Activated CD8-positive, alpha-beta memory T cell treated with anti-CD3 and anti-CD28 coated beads for 4 hours (primary cell): ENCODE measurements at places on chromosomes 12 and 14.

DNA sequence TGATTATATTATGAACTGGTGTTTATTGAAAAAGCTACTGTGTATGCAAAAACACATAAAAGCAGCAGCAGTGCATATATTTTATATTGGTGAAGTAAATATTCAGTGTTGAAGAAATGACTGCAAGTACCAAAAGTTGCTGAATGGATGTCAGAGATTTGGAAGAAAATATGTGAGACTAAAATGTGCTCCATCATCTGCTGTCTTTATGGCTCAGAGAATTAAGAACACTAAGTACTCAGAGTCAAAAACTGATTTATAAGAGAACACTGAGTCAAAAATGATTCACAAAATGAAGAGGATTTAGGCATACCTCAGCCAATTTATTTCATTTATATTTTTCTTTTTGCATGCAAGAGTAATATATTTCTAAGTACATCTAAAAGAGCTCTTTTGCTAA is 86.3 kb upstream of the PDZRN4 start:
- DNase-seq: no peak

DNA sequence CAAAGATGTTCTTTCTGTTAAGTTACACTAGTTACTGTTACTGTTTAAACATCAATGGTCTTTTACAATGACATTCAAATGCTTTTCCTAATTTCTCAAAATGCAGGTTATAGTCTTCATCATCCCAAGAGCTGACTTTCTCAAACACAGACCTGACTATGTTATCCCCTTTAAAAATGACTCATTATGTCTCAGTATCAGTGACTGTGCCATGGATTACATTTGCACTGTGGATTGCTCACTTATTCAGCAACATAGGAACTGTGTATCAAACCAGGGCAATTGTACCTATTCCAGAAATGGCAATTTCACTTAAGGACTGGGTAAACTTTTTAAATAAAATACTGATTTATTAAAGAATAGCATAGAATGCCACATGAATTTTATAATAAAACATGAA is 630.2 kb upstream of the NOVA1 start:
- DNase-seq: no peak

DNA sequence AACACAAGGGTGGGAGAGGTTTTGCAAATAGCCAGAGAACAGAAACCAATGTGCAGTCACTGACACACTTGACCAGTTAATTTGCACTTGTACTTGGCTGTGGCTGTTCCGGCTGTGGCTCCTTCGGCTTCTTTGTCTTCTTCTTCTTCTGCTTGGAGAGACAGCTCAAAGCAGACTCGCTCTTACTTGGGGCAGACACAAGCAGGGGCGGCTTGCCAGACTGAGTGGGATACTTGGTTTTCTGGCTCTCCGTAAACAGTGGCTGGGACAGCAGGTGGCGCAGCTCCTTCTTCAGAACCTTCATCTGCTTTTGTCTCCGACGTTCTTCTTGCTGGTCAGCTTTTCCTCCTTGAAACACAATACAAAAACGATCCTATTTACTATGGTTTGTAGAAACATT is 25.0 kb downstream of the OTUB2 start:
- DNase-seq: no peak

DNA sequence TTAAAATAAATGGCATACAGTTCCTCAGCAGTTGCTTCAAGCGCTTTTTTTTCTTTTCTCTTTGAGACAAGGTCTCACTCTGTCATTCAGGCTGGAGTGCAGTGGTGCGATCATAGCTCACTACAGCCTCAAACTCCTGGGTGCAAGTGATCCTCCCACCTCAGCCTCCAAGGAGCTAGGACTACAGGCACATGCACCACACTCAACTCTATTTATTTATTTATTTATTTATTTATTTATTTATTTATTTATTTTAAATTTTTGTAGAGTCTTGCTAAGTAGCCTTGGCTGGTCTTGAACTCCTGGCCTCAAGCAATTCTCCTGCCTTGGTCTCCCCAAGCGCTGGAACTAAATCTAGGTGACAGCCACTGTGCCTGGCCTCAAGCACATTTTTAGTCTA is 132.0 kb downstream of the MED13L start:
- DNase-seq: no peak

DNA sequence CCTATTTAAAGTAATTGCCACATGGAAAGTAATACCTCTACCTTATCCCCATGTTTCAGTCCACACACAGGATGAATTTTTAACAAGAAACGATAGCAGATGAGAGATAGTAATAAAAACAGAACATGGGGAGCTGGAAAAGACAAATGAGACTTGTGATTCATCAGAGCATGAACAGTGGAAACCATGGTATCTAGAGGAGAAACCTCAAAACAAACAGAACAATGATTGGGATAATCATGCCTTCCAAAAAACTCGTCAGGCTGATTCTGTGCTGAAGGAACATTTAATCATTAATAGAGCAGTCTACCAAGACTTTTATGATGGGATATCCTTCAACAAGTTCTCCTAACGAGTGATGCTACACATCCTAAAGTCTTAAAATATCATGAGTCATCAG is 1390.7 kb downstream of the FSCB start:
- no peak for DNase-seq

DNA sequence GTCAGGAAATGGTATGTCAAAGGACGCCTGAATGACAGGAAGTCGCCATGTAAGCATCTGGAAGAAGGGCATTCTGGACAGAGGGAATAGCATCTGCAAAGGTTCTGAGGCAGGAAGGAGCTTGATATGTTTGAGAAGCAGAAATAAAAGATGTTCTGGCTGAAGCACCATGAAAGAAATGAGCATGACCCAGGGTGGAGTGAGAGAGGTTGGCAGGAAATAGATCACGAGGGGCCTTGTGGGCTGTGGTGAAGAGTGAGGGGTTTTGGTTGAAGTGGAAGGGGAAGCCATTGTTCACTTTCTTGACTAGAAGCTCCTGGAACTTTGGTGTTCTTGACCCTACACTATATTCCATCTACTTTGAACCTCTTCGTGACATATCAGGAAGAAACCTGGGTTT is 99.4 kb upstream of the PARP11 start:
- no peak for DNase-seq

DNA sequence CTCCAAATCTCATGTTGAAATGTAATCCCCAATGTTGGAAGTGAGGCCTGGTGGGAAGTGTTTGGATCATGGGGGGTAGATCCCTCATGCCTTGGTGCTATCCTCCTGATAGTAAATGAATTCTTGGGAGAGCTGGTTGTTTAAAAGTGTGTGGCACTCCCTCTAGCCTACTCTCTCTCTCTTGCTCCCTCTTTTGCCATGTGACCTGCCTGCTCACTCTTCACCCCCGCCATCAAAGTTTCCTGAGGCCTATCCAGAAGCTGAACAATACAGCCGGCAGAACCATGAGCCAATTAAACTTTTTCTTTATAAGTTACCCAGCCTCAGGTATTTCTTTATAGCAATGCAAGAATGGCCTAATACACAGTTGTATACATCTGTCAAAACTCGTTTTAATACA is 62.5 kb downstream of the BCL2L14 start:
- no peak for DNase-seq

DNA sequence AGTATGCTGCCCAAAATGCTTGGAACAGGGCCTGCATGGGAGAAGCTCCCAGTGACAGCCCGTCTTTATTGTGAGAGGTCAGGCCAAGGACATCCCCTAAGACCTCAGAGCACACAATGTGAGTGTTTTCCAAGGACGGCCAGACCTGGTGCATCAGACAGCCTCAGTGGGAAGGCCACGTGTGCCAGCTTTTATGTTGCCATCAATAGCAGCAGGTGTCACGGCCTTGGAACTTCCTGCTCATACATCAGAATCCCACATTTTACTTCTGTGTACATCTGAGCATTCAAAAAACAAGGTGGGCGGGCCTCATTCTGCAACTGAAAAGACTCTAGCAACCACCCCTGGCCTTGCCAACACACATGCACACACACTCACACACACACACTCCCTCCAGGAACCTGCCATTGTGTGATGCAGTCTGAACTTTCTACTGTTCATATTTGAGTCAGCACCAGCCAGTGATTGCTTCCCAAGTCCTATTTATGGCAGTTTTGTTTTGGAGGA is 753.1 kb upstream of the TBX3 start:
- DNase-seq: no peak

GRCh38 chr12:5163661-5164060 is 120.0 kb downstream of the KCNA5 start:
- no peak for DNase-seq

DNA sequence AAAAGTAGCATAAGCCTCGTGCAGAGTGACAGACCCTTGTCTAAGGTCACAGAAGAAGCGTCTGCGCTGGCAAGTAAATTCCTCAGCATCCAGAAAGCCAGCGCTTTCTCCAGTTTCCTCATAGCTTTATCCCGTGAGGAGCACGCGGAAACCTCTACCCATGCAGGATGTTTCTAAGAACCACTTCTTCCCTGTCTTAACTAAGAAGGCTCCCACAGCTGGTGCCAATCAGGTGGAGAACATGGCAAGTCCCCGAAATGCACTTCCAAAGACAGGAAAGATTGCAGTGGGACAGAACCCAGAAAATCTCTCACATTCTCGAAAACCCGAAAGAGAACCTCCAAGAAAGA is 968 bp upstream of the ARID4A start:
- no peak for DNase-seq

DNA sequence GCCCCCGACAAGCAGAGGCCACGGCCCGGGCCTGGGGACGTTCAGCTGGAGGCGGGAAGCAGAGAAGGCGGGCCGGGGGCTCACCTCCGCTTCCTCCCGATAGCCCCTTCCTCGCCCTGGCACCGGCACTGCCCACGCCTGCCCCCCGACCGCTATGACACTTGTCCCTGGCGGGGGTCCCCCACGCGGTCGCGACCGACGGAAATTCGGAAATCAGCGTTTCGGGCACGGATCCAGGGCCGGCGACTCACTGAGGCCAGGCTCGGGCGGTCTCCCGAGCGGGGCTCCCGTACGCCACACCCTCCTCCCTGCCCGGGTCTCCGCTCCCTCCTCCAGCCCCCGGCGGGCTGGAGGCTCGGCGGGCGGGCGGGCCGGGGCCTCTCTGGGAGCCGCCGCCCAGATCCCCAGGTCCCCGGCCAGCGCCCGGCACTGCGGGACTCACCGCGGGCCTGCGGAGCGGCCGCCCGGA is 581 bp downstream of the PITPNM2 start:
- no peak for DNase-seq

DNA sequence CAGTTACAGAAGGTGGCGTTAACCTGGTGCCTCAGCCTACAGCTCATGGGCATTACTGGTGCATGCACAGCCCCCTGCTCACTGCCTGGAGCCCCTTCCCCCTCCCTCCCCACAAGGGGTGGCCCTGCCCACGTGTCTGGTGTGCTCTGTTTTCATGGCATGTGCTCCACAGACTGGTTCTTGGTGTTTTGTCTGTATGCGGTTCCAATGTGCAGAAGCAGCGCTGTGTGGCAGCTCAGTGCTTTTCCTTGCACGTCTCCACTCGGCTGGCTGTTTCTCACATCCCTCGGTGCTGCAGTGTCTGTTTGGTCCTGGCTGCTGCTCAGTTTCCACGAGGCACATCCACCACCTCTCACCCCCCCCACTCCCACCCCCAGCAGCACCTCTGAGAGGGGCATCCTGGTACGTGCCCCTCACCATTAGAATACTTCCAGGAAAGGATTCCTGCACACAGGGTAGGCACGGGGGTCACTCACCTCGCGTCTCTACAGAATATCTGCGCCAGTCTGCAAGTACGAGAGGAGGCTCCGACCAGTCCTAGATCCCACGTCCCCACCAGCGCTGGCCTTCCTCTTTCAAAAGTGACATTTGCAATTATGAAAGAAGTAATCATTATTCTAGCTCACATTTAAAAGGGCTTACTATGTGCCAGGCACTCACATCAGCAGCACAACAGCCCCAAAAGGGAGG is 27.1 kb downstream of the DIO3 start:
- DNase-seq: no peak

- DNase-seq: no peak
Measured at GRCh38 chr14:31933716-31934115, 143.4 kb upstream of the ARHGAP5 start.

GRCh38 chr14:90603841-90604240 is 207.0 kb downstream of the CALM1 start:
- no peak for DNase-seq

DNA sequence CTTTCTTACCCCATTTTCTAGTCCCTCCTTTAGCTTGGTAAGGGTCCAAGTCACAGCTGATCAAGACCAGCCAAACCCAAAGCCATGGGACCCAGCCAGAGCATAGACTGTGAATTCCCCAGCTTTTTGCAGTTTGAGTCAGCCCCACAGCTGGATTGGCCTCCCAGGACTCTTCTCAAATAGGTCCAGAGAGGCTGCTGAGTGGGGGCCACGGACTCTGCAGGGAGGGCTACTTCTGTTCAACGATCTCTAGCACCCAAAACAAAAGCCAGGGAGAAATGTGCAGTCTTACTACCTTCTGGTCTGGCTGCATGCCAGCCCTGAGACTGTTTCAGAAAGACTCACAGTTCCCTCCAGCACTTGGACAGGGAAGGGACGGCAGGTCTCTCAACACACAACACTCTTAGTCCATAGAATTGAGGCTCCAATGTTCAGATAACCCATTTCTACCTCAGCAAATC is 1.6 kb downstream of the VDR start:
- no peak for DNase-seq

DNA sequence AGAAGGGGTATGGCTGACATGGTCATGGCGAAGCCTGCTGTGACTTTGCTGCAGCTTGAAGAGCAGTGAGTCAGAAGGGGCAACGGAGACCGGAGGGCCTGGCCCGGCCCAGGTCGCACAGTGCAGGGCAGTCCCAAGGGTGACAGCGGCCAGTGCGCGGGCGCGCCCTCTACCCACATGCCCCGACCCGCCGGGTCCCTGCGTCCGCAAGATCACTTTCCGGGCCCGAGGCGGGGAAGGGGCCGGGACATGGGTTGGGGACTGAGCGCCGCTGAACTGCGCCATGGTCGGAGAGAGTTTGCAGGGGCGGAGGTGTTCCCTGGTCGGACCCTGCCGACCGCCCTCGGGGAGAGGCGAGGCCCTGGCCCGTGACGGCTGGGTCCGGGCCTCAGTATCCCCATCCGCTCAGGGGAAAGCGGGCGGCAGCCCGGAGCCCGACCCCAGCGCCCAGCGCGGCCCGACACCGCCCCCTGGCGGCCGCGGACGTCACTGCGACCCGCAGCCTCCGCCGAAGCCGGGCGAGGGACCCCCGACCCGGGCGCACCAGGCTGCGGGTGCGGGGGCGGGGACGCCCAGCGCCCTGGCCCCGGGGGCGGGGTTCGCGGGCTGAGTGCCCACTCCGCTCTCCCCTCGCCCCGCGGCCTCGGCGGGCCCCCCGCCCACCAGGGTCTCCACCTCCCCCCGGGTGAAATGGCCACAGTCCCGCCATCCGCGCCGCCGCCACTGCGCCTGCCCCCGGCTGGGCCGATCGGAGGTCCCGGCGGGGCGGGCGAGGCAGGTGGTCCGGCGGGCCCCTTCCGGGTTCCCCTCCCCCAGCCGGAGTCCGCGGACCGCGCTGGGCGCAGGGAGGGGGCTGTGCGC is 7.2 kb upstream of the ANKRD9 start:
- no peak for DNase-seq

DNA sequence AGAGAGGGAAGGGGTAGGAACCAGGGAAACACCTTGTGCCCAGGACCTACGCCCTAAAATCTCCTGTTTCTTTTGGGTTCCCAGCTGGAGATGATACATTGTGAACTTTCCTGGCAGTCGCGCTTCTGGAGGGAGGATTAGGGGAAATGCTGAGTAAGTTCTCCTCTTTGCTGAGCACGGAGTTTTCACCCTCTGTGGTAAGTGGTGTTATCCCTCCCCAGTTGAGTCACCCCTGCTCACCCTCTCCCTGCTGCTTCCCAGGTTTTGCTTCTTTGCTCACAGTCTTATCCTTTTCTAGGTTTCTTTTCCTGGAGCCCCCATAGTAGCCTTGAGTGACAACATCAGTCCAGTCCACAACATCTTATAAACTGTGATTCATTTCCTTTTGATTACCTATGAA is 789.1 kb downstream of the TMEM121 start:
- no peak for DNase-seq
